ENCODE measurements at places on chromosomes 7 and 10.
A peak's percentile ranks its signal among the peaks of the same experiment; 100 is the strongest.

DNA sequence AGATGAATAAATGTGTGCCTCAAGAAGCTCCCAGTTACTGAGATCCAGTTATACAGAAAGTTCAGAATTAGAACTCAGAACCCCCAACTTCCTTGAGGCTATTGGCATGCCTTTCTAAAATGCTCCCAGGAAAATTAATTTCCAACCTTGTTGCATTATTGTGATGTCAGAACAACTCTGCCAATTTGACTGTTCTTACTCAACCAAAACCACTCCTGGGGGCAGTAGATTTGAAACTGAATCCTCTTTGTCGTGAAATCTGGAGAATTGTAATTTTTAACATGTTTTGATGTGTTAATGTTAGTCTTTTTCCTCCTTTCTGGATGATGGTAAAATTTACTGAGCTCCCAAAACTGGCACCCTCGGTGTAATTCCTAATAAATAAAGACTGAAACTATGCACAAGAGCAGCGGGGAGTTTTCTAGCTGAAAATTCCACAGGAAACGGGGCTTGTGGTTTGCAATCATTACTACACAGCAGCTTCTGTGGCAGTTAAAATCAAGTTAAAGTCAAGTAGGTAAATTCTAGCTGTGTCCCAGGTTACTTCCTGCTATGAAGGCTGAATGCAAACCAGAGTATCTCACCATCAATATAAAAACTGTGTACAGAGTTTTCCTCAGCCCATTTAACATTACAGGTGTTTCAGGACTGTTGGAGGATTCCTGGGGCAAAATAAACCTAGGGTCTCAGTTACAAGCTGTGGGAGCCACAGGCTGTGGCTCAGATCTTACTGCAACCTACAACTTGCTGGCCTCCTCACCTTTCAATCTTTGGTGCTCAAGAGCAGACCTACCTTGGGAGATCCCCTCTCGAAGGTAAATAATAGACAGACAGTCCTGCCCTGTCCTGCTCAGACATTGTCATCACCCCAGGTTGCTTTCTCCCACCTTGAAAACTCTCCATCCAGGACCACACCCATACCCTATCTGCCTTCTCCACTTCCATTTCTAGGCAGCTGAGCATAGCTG is 156.3 kb upstream of the KMT2E start:
- DNase-seq, result no peak

DNA sequence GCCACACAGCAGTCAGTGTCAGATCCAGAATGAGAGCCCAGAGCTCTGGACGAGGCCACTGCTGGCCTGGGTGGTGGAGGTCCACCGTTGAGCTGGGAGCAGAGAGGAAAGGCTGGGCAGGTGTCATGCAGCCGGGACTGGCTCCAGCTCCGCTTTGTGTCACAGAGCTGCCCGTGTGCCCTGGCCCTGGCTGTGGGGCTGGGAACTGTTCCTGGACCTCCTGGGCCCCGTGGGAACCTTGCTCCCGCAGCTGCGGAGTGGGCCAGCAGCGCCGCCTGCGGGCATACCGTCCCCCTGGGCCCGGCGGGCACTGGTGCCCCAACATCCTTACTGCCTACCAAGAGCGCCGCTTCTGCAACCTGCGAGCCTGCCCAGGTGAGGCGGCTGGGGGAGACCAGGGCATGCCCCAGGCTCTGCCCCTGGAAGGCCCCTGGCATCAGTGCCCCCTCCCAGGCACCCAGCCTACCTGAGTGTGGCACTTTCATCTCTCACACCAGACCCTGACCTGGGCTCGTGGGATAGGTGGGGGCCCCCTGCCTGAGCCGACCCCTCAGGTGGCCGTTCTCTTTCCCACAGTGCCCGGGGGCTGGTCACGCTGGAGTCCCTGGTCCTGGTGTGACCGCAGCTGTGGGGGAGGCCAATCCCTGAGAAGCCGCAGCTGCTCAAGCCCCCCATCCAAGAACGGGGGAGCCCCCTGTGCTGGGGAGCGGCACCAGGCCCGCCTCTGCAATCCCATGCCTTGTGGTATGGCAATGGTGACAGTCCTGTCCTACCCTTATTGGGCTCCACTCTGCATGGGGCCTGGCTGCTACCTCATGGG is 18.8 kb upstream of the ZNF862 start:
- DNase-seq, result peak; percentile 44

DNA sequence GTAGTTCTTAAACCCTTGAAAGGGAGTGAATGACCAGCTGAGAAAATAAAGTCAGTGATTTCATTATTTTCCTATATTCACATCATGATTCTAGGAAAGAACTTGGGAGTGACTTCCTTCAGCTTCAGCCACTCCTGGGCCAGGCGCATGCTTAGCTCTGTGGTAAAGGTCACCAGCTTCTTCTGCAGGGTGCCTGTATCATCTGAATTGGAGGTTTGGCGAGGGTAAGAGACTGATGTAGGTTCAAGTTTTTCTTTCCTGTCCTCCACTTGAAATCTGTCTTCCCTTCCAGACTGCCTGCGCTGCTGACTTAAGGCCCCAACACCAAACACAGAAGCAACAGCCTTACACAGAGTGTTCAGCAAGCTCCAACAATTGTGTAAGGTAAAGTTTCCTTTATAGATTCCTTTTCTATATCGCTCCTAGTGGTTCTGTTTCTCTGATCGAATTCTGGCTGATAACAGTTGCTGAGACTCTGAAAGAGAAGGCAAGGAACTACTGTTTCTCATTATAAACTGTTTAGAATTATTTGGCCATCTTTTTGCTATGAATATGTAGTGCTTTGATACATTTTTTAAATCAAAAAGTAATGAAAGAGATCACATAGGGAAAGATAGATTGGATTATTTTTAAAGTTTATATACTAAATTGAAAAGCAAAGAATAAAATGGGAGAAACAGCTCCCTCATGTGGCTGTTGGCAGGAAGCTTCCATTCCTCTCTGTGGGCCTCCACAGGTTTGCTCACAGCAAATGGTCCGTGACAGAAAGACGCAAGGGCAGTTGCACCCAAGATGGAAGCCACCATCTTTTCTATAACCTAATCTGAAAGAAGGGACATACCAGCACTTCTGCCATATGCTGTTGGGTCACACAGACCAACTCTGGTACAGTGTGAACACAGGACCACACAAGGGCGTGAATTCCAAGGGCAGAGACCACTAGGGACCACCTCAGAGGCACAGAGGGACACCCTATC is 14.0 kb downstream of the GATAD1 start:
- no peak for DNase-seq

DNA sequence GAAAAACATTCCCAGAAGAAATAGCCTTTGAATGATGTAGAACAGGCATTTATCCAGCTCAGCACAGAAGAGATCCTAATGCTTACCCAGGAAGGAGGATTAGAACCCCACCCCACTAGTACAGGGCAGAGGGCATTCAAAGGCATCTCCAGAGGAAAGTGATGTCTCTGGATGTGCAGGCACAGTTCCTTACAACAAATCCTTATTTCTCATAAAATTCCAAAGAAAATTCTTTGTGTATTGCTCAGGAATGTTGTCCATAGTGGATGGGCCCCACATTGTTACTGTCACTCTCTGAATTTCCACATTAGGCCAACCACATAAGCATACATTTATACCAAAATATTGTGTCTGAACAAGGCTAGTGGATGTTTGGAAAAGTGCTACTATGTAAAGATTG is 243.0 kb downstream of the ADRA2A start:
- no peak for DNase-seq

DNA sequence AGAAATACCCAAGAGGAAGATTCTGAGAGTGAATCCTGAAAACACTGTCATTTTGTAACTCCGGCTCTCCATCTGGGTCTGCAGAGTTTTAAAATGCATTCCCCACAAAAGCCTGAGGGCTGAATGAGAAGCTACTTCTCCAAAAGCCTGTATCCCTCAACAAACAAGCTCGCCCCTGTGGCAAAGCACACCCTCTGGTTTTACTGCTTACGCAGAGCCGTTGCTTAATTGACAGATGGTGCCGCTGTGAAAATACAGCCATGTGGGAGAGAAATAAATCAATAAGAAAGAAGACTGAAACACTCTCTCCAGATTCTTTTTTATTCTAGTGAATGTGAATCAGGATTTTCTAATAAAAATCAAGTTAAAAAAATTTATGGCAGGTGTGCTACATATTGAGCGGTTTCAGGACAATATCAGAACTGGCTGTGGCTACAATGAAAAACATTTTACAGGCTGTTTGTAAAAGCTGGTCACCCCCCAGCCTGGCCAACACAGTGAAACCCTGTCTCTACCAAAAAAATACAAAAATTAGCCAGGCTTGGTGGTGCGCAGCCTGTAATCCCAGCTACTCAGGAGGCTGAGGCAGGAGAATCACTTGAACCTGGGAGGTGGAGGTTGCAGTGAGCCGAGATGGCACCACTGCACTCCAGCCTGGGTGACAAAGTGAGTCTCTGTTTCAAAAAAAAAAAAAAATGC is 32.5 kb downstream of the C7orf33 start:
- DNase-seq, result no peak

DNA sequence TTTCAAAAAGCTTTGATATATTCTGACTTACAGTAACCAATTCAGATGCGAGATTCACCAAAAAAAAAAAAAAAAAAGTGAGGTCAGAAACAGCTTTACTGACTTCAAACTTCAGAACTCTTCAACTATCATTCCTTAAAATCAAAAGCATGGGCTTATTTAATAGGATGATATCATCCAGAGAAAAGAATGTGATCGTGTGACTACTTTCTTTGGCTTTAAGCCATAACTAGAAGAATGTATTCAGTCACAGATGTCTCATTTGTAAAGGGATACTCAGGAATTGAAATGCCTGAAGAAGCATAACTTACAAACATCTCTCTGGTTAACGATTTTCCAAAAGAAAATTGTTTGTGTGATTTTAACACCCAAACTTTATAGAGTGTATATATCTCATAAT is 11.5 kb downstream of the TPK1 start:
- no peak for DNase-seq

GRCh38 chr7:116188-116981 is 76.0 kb upstream of the FAM20C start:
- no peak for DNase-seq
